ENCODE measurements at places on chromosomes 11 and 22. TPM values are rescaled to one million over a fixed set of nuclear protein-coding genes. Genes with fewer than 3 reads are reported as not detected.

GRCh38 chr11:78857688-78858087 is 283.0 kb upstream of the NARS2 start:
- H3K4me1 ChIP-seq = no peaks in the 10 kb centered on the region
- H3K27ac ChIP-seq = no peak overlapping the region
- H3K4me3 ChIP-seq = no peak overlapping the region

- no peaks in the 10 kb centered on the region for H3K36me3 ChIP-seq
- no peak overlapping the region for H3K4me3 ChIP-seq
- H3K27ac ChIP-seq = no peak overlapping the region
- DNase-seq = no peak
- no peaks in the 10 kb centered on the region for H3K27me3 ChIP-seq
These were observed 56.5 kb upstream of the ARHGAP32 start for GRCh38 chr11:129248618-129249017.

- H3K36me3 ChIP-seq = no peaks in the 10 kb centered on the region
- H3K4me1 ChIP-seq = peaks cover 22% of the 10 kb centered on the region
- no peaks in the 10 kb centered on the region for H3K27me3 ChIP-seq
These were observed 10.2 kb downstream of the SSTR3 start for GRCh38 chr22:37202001-37202555.

The XKR3 gene
- total RNA-seq = not detected

- no peaks in the 10 kb centered on the region for H3K4me1 ChIP-seq
- H3K27ac ChIP-seq = no peak overlapping the region
- H3K36me3 ChIP-seq = no peaks in the 10 kb centered on the region
- no peak overlapping the region for H3K4me3 ChIP-seq
These were observed 148.4 kb downstream of the CACNA1I start for GRCh38 chr22:39718921-39719475.
